NK-92 treated with Interleukin-12 subunit alpha and Interleukin-12 subunit beta, amount 100 ng/mL, for 24 hours (cell line): ENCODE measurements at places on chromosomes 11 and 22.

DNA sequence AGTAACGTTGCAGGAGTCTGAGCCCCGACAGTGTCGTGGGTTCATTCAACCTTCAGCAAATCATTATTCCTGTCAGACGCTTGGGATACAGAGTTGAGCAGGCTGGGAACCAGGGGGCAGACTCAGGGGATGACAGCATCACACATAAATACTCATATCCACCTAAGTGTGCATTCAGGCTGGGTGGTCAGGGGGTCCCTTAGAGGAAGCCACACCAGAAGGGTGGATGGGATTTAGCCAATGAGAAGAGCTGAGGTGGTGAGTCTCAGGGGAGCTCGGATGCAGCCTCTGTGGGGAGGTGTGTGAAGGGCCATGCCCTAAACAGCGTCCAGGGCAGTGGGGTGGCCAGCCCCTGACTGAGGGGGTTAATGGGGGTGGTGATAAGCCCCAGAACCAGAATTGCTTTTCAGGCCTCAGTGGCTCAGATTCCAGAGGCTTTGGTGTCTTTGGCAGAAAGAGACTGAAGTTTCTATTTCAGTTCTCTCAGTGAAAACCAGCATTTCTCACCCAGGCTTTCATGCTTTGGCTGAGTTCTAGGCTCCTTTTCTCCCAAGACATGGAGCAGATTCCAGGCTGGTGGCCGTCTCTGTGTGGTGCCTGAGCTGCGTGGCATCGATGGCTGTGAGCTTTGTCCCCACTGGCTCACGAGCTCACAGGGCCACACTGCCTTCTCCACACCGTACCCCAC is 83.9 kb upstream of the CLDN5 start:
- no peak for DNase-seq

- no peak for DNase-seq
Observed at GRCh38 chr22:31262312-31263133, 29.8 kb downstream of the PIK3IP1 start.

GRCh38 chr22:46774980-46775849 is 12.8 kb downstream of the TBC1D22A start:
- no peak for DNase-seq

DNA sequence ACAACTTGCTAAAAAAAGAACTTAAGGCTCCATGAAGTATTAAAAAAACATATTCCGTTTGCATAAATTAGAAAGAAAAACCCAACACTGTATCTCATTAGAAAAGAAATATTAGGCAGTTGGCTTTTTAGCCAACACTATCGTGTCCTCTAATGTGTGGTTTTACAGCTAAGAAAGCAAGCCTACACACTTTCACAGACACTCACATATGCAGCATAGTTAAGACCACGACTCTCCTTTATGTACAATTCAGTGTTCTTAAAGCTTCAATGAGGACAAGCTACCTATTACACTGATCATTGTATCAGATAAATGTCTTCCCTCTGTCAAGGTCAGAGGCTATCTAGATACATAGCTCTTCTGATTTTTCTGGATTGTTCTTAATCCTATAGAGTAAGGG is 80.1 kb downstream of the PICALM start:
- DNase-seq = no peak

DNA sequence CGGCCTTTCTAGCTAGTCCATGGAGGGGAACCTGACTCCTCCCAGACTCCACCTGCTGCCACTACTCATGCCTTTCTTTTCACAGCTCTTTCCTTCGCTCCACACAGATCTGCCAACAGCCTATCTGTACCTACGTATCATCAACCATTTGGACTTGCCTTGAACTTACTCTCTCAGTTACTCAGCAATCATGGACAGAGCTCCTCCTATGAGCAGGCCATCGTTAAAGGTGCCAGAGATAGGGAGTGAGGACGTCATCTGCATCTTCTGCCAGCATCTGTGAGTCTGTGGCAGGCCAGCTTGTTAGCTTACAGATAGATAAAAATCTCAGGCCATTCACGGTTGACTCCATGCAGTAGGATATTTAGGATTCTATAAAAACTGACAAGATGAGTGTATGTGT is 162.9 kb upstream of the ZBED5 start:
- DNase-seq = no peak

DNA sequence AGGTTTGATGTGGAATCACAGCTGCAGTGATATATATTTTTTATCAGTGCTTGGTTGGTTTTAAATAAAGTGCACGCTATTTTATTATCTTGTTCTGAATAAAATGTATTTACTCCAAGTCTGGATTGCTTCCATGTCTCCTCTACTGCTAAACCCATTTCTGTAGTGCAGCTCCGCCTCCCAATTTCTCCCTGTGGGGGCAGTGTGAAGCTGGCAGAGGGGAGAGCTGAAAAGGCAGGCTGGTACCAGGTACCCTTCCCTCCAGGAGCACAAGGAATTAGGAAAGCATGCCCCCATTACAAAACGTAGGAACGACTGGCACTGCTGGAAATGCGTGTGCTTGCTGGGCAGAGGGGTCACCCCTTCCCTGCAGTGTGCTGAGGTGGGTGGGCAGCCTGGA is 934 bp upstream of the TMEM132A start:
- DNase-seq = no peak

DNA sequence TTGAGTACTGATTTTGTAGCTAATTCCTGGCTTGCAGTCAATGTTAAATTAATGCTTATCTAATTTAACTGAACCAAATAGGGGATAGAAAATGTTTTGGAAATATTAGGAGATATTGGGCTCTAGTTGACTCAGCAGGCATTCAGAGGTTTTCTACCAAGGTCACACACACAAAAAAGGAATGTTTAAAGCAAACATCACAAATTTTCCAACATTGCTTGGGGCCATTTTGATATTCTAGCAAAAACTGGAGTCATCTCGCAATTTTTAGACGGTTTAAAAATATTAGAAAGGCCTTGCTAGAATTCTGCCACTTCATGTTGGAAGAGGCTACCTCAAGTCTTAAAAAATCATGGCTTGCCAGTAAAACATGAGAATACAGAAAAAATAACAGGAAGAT is 2082.1 kb upstream of the RAG2 start:
- DNase-seq = no peak

DNA sequence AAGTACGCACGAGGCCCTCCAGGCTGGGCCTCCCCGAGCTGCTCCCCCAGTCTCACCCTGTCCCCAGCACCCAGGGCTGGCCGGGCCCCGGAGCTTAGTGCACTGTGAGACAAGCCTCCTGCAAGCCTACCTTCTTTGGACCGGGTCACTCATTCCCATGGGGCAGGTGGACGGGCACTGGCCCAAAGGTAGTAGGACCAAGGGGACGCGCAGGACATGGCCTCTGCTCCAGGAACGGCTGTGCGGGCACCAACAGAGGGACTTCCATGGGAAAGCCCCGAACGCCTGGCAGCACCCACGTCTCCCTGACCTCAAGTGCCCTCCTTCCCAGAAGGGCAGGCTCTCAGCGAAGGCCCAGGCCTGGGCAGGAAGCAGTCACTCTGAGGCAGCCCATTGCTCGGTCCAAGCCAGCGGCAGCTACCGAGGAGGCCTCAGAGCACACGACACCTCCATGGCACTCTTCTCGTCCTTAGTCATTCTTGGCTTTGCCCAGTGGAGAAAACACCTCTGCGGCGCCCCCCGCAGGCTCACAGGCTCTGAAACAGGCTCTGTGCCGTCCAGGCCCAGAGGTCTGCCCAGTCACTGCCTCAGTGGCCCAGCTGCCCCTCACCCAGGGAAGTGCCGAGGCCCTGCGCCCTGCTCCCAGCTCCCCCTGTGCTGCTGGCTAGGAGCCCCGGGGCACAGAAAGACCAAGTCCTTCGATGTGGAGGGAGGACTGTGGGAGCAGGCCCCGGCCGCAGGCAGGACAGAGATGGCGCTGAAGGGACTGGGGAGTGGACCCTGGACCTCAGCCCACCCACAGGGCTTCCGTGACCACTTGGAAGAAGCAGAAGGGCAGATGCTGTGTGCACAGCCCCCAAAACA is 3.8 kb downstream of the MOB2 start:
- no peak for DNase-seq
